Epithelial cell of alveolus of lung (primary cell): ENCODE measurements at places on chromosomes 3 and 15. TPM values are rescaled to one million over a fixed set of nuclear protein-coding genes. Genes with fewer than 3 reads are reported as not detected.

Gene DPPA4
- 0.39 TPM in 1 of 2 replicates, not detected in the other for total RNA-seq

Gene ALS2CL
- total RNA-seq, result 2.1 and 44.2 TPM in 2 replicates

Gene GOLGA8S
- total RNA-seq, result not detected in 2 replicates

Gene ADIPOQ
- not detected in 2 replicates for total RNA-seq

Gene HERC2
- 22.1 and 28.2 TPM in 2 replicates for total RNA-seq

Gene NR2E3
- not detected in 2 replicates for total RNA-seq

Gene CDC25A
- total RNA-seq, result 1.8 and 12.0 TPM in 2 replicates

Gene OSBPL10
- 11.4 and 17.2 TPM in 2 replicates for total RNA-seq

Gene KLF13
- 38.4 and 42.1 TPM in 2 replicates for total RNA-seq
